ENCODE measurements at places on chromosomes 1 and 21. TPM values are rescaled to one million over a fixed set of nuclear protein-coding genes. Genes with fewer than 3 reads are reported as not detected.

GPR153 gene
- total RNA-seq = not detected

VSIG8 gene
- not detected for total RNA-seq

DNA sequence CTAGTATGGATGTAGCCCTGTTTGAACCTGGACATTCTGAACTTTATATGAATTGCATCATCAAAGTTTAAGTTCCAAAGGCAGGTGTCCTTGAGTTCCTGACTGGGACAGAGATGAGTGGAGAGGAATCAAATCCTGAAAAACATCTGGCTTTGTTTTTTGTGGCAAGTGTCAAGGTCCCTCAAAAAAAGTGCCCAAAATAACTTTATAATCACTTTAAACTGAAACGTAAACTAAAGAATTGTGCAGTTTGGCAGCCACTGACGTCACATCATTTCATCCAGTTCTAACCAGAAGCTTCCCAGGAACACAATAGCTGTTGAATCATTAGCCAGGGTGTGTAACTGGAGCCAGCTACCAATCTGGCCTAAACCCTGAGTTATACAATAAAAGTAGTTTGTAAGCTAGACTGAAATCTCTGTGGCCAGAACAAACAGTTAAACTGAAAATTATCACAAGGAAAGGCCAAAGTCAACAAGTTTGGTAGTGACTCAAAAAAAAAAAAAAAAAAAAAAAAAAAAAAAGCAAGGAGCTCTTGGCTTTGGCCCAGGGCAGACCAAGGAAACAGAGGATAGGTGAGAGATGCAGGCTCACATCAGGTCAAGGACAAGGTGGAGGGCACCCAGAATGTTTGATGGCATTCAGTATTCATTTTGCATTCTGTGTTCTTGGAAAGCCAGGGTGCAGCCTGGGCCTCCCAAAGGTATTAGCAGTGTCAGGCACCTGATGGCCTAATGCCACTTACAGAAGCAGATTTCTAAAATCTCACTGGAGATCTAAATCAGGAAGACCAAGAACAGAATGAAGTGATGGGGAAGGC is 74.3 kb downstream of the TNFSF18 start:
- H3K27ac ChIP-seq = peak overlapping the region; percentile 58
- H3K4me3 ChIP-seq = no peak overlapping the region
- H3K4me1 ChIP-seq = peaks cover 27% of the 10 kb centered on the region
- no peaks in the 10 kb centered on the region for H3K36me3 ChIP-seq
- no peaks in the 10 kb centered on the region for H3K27me3 ChIP-seq

DNA sequence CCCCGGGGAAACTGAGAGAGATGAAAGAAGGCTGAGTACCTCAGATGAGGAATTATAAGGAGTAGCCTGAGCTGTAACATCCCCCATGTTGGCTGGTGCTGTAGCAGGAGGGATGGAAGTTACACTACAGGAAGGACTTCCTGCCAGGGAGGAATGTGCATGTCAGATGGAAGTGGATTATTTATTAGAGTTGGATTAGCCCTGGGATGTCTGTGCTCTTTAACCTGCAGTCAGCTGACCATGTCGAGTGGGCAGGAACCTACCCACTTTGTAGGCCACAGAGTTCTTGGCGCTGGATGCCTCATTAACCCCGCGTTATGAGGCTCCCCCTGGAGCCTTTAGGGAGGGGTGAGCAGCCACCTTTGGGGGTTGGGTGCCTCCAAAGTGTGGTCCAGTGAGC is 757 bp upstream of the SEMA4A start:
- DNase-seq = no peak
- no peak overlapping the region for H3K4me3 ChIP-seq
- H3K27ac ChIP-seq = no peak overlapping the region
- H3K36me3 ChIP-seq = no peaks in the 10 kb centered on the region

GRCh38 chr1:921011-921837 is 2.5 kb upstream of the SAMD11 start:
- DNase-seq = peak; percentile 82
- peaks cover 41% of the 10 kb centered on the region for H3K36me3 ChIP-seq

DNA sequence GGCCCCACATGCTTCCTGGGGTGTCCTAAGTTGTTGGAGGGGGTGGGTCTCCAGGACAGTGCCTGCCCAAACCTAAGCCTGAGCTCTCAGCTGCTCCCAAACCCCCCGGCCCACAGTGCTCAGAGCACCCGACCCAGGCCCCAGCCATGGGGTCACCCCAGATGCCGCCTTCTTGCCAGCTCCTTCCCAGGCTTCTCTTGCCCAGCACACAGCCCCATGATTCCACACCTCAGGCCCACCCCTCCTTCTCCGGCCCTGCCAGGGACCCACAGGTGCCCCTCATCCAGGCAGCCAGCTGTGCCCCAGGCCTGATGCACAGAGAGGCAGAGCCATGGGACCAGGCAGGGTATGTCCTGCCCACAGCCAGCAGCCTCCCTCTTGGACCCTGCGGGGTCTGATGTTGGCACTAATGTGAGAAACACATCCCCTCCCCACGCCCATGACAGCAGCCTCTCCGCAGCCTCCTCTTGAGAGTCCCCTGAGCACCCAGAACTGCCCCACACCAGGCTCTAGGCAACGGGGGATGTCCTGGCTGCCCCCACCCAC is 4.9 kb downstream of the WNT9A start:
- no peak overlapping the region for H3K4me3 ChIP-seq
- no peak overlapping the region for H3K27ac ChIP-seq
- no peaks in the 10 kb centered on the region for H3K27me3 ChIP-seq
- H3K4me1 ChIP-seq = peaks cover 26% of the 10 kb centered on the region

- peaks cover 3% of the 10 kb centered on the region for H3K27me3 ChIP-seq
- H3K36me3 ChIP-seq = no peaks in the 10 kb centered on the region
- DNase-seq = no peak
- H3K4me3 ChIP-seq = no peak overlapping the region
- H3K27ac ChIP-seq = no peak overlapping the region
- no peaks in the 10 kb centered on the region for H3K4me1 ChIP-seq
Measured at GRCh38 chr1:112769611-112770010, 54.5 kb upstream of the PPM1J start.

DNA sequence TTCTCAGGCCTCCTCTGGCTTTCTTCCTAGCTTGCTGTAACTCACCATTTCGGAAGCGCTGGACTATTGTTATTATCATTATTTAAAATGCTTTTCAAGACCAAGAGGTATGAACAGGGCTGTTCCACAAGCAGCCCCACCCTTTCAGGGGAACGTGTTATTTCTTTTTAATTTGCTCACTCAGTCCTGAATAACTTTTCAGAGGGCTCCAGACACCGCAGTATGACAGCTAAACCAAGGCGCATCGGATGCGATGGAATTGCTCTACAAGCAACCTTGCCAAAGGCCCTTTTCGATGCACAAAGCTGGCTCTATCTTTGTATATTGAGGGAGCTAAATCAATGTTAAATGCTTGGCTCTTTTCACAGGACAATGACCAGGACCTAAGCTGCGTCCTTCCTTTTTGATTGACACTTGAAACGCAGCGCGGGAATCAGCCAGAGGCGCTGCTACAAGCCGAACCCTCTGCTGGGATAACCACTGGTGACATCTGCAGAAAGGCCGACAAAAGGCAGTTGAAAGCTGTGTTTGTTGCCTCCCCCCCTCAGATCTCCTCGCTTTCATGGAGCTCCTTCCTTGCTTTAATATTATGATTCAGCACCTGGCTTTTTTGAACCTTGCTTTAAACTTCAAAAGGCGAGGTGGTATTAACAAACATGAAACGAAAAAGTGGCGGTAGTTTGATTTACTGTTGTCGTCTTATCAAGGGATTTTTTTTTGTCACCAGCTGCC is 204.7 kb upstream of the PROX1 start:
- H3K4me3 ChIP-seq = no peak overlapping the region
- DNase-seq = no peak
- 0 out of 2 replicates have a peak, but pooled peaks cover 3% of the 10 kb centered on the region for H3K27me3 ChIP-seq
- H3K36me3 ChIP-seq = no peaks in the 10 kb centered on the region

DNA sequence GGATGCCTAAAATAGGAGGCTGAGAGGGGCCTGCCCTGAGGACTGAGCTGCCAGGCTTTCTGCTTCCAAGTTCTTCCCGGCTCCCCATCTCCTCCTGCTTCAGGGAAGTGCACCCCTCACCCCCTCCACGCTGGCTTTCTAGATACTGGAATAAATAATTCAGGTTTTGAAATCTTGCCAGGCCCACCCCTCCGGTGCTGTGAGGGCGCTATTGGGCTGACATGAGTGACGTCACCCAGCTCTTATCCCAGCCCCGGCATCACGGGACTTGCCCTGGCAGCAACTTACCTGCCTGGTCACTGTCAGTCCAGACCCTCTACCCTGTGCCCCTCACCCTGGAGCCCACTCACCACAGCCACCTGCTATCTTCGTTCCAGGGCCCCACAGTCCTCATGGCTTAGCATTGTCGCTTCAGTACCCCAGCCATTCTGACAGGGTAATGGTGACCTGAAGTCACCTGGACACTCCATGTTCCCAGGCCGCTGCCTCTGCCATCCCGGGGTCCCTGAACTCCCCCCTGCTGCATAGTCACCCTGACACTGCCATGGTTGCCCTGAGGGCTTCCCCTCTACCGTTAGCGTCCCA is 819 bp upstream of the GPR3 start:
- H3K4me3 ChIP-seq = peak overlapping the region; percentile 80
- H3K27ac ChIP-seq = 0 out of 2 replicates have a peak overlapping the region, but pooled peaks have one; percentile 18
- no peaks in the 10 kb centered on the region for H3K27me3 ChIP-seq
- peaks cover 20% of the 10 kb centered on the region for H3K4me1 ChIP-seq

GRCh38 chr21:16086121-16086520 is 356.3 kb downstream of the USP25 start:
- H3K36me3 ChIP-seq = no peaks in the 10 kb centered on the region
- no peak overlapping the region for H3K4me3 ChIP-seq
- DNase-seq = no peak

GRCh38 chr1:47921935-47922415 is 75.2 kb downstream of the TRABD2B start:
- DNase-seq = no peak
- H3K4me3 ChIP-seq = no peak overlapping the region
- no peaks in the 10 kb centered on the region for H3K36me3 ChIP-seq
- H3K27ac ChIP-seq = no peak overlapping the region
- H3K4me1 ChIP-seq = peaks cover 3% of the 10 kb centered on the region
